ENCODE measurements at places on chromosomes 5 and 9. TPM values are rescaled to one million over a fixed set of nuclear protein-coding genes. Genes with fewer than 3 reads are reported as not detected.

Gene PDE8B
- total RNA-seq, result 0.86 TPM

DNA sequence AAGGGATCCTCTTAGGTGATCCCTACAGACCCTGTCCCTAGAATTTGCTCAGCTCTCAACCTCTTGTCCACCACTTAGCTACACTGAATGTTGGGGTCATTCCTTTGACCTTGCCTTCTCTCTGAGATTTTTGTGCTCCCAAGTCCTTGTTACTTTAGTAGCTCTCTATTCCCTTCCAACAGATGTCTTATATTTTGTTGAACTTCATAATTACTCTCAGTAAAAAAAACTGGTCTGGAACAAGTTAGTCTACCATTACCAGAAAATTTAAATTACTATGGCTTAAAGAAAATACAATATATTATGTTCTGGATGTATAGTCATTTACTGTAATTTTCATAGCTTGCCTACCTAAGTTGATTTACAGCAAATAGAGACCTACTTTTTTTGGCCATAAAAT, 23.5 kb upstream of the RANBP3L start:
- no peak overlapping the region for H3K27ac ChIP-seq
- H3K4me3 ChIP-seq, result no peak overlapping the region
- H3K4me1 ChIP-seq, result no peaks in the 10 kb centered on the region
- no peaks in the 10 kb centered on the region for H3K36me3 ChIP-seq

Gene MAMDC2
- total RNA-seq, result 134 TPM

Gene ACTBL2
- total RNA-seq, result not detected

Gene GRM6
- not detected for total RNA-seq

Gene CDKN2B-AS1
- total RNA-seq, result 1.3 TPM

Gene CDX1
- total RNA-seq, result not detected

GRCh38 chr5:141532726-141533125, 43.8 kb downstream of the PCDHGC5 start:
- DNase-seq, result no peak
- H3K36me3 ChIP-seq, result no peaks in the 10 kb centered on the region
- no peak overlapping the region for H3K4me3 ChIP-seq
- H3K27me3 ChIP-seq, result no peaks in the 10 kb centered on the region
- H3K4me1 ChIP-seq, result peaks cover 23% of the 10 kb centered on the region
- no peak overlapping the region for H3K27ac ChIP-seq

- H3K36me3 ChIP-seq, result no peaks in the 10 kb centered on the region
- H3K4me1 ChIP-seq, result no peaks in the 10 kb centered on the region
- no peak overlapping the region for H3K27ac ChIP-seq
- H3K27me3 ChIP-seq, result no peaks in the 10 kb centered on the region
Measured at GRCh38 chr5:80124121-80124918, 89.2 kb downstream of the THBS4 start.

GRCh38 chr5:151480384-151481293, 33.2 kb downstream of the SLC36A1 start:
- H3K27me3 ChIP-seq, result no peaks in the 10 kb centered on the region
- H3K36me3 ChIP-seq, result peaks cover 54% of the 10 kb centered on the region
- H3K4me3 ChIP-seq, result no peak overlapping the region
- no peak for DNase-seq
- peaks cover 21% of the 10 kb centered on the region for H3K4me1 ChIP-seq

- no peak overlapping the region for H3K4me3 ChIP-seq
- no peaks in the 10 kb centered on the region for H3K27me3 ChIP-seq
- no peak for DNase-seq
- no peak overlapping the region for H3K27ac ChIP-seq
Measured at GRCh38 chr5:93649234-93649900, 66.3 kb downstream of the NR2F1 start.
